ENCODE measurements at places on chromosomes 1 and 21.

DNA sequence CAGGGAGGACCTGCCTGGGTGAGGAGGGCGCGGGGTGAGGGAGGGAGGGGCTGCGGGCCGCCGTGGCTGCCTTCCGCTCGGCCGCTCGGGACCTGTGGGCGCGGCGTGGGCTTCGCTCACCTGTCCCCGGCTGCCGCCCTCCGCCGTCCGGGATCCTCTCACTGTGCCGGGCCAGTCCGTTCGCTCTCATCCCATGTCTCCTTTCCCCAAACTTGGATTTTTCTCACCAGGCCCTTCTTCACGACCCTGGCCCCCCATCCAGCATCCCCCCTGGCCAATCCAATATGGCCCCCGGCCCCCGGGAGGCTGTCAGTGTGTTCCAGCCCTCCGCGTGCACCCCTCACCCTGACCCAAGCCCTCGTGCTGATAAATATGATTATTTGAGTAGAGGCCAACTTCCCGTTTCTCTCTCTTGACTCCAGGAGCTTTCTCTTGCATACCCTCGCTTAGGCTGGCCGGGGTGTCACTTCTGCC is 362 bp downstream of the ZBTB48 start:
- no peak for DNase-seq

- no peak for DNase-seq
Measured at GRCh38 chr1:17636612-17637011, 97.1 kb downstream of the ARHGEF10L start.

DNA sequence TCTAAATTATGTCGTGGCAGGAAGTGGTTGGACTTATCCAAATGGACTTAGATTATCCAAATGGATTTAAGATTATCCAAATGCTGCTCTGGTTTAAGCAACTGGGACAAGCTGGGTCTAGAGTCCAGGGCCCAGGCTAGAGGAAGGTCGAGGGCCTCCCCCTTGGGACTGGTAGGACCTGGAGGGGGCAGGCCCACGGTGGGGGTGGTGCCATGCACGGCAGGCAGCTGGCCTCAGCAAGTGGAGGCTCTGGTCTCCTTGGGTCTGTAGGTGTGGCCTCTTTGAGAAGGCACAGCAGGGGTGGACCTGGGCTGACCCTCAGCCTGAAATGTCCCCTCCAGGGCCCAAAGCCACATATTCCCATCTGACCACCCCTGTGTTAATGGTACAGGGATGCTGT is 29.8 kb downstream of the PADI6 start:
- no peak for DNase-seq

- no peak for DNase-seq
Measured at GRCh38 chr21:38392661-38393060, 105.6 kb downstream of the ERG start.

DNA sequence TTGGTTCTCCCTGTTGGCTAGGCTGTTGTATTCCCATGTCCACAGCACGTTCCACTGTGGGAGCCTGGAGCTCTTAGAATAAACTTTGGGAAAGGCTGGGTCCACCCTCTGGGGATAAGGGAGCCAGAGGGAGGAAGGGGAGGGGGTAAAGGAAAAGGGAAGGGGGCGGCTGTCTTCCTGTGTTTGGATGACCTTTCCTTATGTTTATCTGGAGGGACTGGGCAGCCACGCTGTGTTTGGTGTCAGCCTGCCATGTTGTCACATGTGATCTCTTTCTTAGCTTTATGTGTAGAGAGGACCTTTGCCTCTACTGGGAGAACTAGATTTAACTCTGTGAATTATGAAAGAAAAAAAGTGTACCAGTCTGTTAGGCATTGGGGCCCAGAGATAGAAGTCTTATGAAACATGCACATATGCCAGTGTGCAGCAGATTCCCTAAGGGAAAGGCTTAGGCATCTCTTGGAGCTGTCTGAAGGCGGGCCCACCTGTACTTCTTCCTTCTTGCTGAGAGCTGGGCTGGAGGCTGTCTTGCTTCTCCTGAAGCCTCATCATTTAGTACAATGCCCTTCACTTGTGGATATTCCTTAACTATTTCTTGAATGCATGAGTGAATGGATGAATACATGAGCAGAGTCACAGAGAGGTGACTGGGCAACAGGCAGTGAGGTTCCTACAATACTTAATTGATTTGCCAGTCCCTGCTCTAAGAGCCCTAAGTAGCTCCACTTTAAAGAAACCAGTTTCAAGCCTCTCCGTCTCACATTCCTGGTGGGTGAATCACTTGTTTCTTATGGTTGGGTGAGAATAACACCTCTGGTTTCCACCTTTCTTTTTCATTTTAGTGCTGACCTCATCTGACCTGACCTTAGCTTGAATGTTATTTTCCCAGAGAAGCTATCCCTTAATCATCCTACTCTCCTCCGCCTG is 62.5 kb upstream of the ARHGAP29 start:
- DNase-seq, result no peak

GRCh38 chr1:109687641-109688499 is at the start of gene GSTM1:
GSTM1 (plus strand) TSS chr1:109687817; CDS start chr1:109687874, 57 bp downstream.
- no peak for DNase-seq
